ENCODE measurements at places on chromosomes 6 and 20.

GRCh38 chr6:130826442-130827246 is 562 bp upstream of the SMLR1 start:
- no peak for DNase-seq

GRCh38 chr6:53801022-53801421 is 6.2 kb downstream of the LRRC1 start:
- DNase-seq = no peak

GRCh38 chr6:130116273-130116672 is 97.9 kb downstream of the L3MBTL3 start:
- DNase-seq = no peak

GRCh38 chr6:34549026-34549803 is 6.9 kb downstream of the SPDEF start:
- DNase-seq = no peak

- no peak for DNase-seq
These were observed 139.9 kb upstream of the PMEPA1 start for GRCh38 chr20:57849521-57850215.

GRCh38 chr6:11113038-11113437 is 1.5 kb upstream of the ERVFRD-1 start:
- no peak for DNase-seq

- no peak for DNase-seq
These were observed 59.9 kb downstream of the MDGA1 start for GRCh38 chr6:37637562-37638413.

GRCh38 chr6:163369141-163369540 is 45.4 kb upstream of the QKI start:
- no peak for DNase-seq

- peak; percentile 20 for DNase-seq
These were observed 120.7 kb downstream of the EDN3 start for GRCh38 chr20:59421089-59421488.

All from NCI-H748 treated with DMSO at 0.1 percent for 48 hours (cell line).